T47D (cell line): ENCODE measurements at places on chromosomes 16 and 17.

DNA sequence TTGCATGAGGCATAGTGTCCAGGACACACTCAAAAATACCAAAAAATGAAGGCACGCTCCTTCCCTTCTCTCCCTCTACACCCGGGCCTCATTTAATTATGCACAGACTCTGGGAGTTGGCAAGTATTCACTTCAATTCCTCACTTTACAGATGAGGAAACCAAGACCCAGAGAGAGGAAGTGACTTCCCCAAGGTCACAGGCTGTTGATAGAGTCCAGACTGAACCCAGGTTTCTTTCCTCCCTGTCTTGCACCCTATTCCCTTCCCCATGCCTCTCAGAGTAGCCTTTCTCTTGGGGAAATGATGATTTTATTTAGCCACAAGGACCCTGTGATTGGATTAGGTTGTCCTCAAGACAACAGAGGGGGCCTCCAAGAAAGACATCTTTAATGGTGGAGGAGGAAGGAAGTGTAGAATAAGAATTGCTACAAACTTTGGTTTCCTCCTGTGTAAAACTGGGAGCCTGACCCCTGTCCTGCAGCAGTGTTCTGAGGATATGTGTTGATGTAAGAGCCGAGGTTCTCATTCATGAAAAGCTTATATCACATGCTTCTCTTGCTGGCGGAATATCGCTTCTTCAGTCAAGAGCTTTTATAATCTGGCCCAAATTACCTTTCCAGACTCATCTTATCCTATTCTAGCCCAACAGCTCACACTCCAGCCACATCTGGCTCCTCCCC lies 48.8 kb upstream of the SIAH1 start:
- DNase-seq = no peak

DNA sequence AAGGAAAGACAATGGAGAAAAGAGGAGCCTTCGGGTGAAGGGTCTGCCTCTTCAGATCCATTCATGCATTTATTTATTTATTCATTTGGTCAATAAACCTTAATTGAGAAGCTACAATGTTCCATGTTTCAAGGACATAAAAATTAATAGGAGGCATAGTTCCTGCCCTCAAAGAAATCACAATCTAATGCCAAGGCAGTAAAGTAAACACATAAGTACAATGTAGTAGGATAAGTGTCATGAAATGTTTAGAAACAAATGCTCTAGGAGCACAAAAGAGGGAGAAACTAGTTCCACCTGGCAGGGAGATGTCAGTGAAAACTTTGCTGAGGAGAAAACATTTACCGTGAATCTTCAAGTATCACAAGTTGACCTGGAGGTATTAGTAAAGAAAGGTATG lies 103.5 kb upstream of the NOG start:
- peak; percentile 17 for DNase-seq

GRCh38 chr16:71260995-71261394 lies 28.2 kb downstream of the CMTR2 start:
- no peak for DNase-seq

DNA sequence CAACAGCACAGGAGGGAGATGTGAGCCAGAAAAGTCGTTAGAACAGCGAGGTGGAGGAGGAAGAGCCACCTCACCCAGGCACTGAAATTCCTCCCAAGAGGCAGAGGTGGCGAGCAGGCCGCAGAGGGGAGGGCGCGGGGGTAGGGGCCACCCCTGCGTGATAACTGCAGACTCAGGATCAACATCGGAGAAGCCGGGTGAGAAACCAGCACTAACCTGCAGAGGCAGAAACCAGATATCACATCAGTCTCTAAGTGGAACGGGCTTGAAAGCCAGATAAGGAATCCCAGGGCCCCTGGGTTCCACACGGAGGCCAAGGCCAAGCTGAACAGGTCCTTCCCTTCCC lies 39.4 kb upstream of the ZC3H18 start:
- DNase-seq = no peak

DNA sequence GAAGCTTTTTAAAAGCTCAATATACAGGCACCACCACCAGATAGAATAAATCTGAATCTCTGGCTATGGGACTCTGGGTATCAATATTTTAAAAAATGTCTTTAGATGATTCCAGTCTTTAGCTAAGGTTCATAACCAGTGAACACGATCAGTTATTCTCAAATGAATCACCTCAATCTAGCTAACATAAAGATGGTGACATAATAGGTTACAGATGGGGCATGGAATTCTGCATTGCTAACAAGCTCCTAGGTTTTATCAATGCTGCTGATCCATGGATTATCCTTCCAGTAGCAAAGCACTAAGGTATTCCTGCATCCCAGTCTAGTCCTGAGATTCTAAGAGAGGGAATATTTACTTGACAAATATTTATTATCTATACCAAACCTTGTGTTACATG lies 415.5 kb upstream of the CDH11 start:
- DNase-seq = no peak

DNA sequence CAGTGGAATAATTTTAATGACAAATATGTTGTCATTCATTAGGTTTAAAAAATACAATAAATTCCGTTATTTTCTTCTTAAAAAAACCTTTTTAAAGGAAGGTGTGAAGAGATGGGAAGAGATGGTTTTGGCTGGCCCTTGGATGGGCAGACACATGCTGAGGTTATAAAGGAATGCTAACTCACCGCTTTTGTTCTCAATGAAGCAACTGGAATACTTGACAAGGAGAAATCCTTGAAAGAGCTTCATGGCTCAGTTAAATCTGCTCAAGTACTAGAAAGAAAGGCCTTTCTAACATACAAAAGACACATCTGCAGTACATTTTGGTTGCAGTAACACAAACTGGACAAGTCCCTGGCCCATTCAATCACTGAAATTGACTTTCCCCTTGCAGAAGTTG lies 158.3 kb upstream of the KCNJ16 start:
- DNase-seq = no peak

- no peak for DNase-seq
Measured at GRCh38 chr16:11159282-11159681, 96.7 kb downstream of the SOCS1 start.

DNA sequence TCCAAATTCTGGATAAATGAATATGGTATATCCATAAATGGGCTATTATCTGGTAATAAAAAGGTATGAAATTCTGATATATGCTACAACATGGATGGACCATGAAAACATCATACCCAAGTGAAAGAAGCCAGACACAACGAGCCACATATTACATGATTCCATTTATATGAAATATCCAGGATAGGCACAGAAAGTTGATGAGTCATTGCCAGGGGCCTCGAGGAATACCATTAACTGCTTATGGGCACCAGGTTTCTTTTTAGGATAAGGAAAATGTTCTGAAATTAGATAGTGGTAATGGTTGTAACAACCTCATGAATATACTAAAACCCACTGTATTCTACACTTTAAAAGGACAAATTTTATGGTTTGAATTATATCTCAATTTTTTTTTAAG lies 123.2 kb downstream of the PITPNC1 start:
- DNase-seq = no peak

DNA sequence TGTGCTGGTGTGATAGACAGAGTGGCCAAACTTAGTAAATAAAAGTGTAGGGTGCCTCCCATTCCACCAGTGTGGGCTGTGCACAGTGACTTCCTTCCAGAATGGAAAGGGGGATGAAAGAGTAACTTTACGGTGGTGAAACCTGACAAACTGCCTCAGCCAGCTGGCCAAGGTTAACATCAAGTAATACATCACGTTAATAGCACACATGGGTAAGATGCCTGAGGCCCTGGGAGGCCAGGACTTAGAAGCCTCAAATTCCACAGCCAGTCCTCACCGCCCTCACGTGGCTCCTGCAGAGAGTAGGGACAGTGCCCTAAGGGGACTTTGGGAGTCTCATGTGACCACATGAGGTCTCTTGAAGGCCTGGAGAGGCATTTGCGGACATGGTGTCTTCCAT lies 14.1 kb downstream of the RMI2 start:
- DNase-seq = peak; percentile 72

DNA sequence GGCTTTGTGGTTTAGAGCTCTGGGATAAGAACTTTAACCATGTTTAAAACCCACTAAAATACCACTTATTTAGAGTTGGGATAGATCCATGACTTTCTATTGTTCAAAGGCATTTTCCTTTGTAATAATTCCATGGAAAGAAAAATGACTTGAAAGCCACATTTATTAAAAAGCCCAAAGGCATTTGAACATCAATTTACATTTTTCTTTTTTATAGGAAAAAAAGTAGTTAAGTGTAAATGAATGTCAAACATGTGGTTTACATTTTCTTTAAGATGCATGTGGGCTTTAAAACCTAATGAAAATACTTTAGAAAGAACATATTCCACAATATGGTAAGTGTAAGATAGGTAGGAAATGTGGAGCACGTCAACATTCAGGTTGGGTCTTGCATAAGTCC lies 443.2 kb downstream of the TOX3 start:
- DNase-seq = no peak

- DNase-seq = peak; percentile 54
Measured at GRCh38 chr16:78209951-78210661, 110.7 kb downstream of the WWOX start.

DNA sequence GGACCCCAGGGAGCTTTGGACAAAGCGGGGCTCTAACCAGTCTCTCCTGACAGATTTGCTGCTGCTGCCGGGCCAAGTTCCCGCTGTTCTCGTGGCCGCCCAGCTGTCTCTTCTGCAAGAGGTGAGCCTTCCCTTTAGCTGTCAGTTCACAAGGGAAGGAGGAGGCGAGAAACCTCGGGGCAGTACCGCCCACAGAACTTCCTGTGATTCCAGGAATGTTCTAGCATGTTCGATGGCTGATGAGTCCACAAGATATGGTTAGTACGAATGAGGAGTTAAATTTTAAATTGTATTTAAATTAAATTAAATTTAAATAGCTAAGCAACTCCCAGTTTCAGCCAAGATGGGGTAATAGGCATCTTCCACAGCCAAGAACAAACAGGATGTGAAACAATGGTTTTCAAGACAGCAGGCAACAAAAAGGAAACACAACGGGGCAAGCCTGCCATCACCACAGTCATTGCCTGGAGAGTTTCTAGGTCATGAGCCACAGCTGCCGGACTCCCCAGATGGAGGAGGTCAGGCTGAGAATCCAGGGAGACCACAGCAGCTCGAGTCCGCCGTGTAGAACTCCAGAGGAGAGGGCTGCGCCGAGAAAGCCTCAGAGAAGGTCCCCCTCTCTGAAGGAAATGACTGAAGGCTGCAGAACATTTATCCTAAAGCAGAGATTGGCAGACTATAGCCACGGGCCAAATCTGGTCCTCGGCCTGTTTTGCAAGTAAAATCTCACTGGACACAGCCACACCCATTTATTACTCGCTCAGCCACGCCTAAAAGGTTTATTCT lies 9.5 kb upstream of the TCF25 start:
- DNase-seq = no peak

- DNase-seq = no peak
Measured at GRCh38 chr17:45282683-45283644, 21.1 kb upstream of the SPATA32 start.

- no peak for DNase-seq
Measured at GRCh38 chr17:38587947-38588787, 17.6 kb downstream of the SRCIN1 start.

- no peak for DNase-seq
Measured at GRCh38 chr17:1975573-1975972, 49.6 kb downstream of the RTN4RL1 start.

GRCh38 chr17:80955671-80956280 lies 35.9 kb upstream of the CHMP6 start:
- no peak for DNase-seq

- no peak for DNase-seq
Measured at GRCh38 chr17:72996791-72997190, 95.7 kb downstream of the SLC39A11 start.
